ENCODE measurements at places on chromosomes 7 and 10. TPM values are rescaled to one million over a fixed set of nuclear protein-coding genes. Genes with fewer than 3 reads are reported as not detected.

DNA sequence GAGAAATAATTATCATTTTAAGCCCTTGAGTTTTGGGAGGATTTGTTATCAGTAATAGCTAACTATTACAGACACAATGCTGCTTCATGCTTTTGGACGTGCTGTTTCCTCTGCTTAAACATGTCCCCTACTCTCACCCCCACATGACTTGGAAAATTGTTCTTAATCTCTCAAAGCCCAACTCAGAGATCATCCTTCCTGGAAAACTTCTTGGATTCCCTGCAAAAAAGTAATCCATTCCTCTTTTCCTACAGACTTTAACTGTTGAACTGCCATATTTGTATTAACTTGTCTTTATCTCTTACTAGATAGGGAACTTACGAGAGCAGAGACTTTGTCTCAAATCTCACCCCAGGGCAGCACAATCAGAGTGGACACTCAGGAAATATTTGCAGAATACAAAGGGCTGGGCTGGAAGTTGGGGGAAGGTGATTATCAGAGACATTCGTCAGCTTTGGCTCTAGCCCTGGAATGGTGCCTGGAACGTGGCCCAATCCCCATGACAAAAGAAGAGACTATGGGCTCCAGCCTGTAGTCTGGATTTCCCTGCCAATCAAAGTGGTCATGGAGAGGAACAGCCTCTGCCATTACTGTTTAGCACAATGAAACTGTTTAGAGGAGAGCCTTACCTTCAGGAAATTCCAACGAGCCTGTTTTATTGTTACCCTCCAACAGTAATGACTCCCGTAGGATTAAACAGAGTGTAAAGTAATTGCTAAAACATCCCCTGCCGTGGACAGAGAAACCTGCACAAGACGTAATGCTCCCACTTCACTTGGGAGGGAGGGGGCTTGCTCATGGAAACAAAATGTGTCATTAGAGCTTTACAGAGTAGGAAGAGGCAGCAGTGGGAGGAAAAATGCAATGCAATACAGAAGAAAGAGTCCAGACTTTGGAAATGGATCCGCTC lies 140.4 kb upstream of the AUTS2 start:
- DNase-seq = no peak

GRCh38 chr7:128948976-128949760 lies 11.4 kb downstream of the IRF5 start:
- DNase-seq = no peak

Gene ITGB8
- 3.9 TPM for total RNA-seq

GRCh38 chr10:33382216-33382600 lies 47.7 kb upstream of the NRP1 start:
- no peak for DNase-seq

Gene CFTR
- 1.8 TPM for total RNA-seq

Gene GJC3
- not detected for total RNA-seq

Gene ZNF485
- total RNA-seq = 7.2 TPM

Gene IKZF5
- total RNA-seq = 15.4 TPM

GRCh38 chr7:135207406-135208101 lies 3.8 kb downstream of the WDR91 start:
- no peak for DNase-seq

DNA sequence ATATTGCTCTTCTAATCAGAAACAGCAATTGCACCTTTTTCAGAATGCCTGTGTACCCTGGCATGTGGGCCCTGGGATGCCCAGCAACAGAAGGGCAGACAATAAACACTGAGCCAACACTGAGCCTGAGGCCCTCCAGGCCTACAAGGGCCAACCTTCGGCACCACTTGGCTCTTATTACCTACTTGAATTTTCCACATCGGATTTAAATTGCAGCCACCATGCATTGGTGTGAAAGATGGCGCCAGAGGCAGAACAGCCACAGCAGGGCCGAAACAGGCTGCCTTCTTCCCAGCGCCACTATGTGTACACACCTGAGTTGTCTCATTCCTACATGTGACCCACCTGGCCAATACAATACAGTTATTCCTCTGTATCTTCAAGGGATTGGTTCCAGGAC lies 51.4 kb upstream of the EZH2 start:
- no peak for DNase-seq

GRCh38 chr10:65377687-65378086 lies 1548.1 kb upstream of the LRRTM3 start:
- no peak for DNase-seq

DNA sequence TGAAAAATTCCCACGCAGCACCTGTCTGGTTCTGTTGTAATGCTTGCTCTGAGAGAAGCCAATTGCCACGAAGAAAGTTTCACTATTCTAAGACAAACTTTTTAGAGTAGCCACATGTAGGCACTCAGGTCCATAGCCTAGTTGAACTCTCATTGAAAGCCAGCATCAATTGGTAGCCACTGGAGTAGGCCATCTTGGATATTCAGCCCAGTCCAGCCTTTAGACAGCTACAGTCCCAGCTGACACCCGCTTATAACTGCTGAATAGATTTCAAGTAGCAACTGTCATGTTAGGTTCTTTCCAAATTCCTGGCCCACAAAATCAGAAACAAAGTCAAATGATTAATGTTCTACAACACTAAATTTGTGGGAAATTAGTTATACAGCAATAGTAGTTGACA lies 31.6 kb downstream of the CUBN start:
- no peak for DNase-seq

DNA sequence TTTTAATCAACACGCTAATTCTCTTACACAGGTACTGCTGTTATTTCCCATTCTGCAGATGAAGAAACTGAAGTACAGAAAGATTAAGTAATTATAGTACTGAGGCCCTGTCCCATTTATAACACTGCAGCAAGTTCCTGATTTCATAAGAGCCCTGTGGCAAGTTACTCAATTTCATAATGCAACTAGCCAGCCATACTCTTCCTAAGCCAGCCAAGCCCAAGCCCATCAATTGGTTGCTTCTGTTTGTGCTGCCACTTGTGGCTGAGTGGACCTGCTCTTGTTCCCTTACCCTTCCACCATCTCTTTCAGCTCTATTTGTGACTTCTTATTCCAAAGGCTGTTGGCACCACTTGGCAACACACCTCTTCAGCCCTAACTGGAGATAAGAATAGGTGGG lies 19.7 kb upstream of the PRPF18 start:
- no peak for DNase-seq

Gene PNLIPRP3
- 0.63 TPM for total RNA-seq

- no peak for DNase-seq
Observed at GRCh38 chr10:5632446-5632845, 33.9 kb downstream of the ASB13 start.

DNA sequence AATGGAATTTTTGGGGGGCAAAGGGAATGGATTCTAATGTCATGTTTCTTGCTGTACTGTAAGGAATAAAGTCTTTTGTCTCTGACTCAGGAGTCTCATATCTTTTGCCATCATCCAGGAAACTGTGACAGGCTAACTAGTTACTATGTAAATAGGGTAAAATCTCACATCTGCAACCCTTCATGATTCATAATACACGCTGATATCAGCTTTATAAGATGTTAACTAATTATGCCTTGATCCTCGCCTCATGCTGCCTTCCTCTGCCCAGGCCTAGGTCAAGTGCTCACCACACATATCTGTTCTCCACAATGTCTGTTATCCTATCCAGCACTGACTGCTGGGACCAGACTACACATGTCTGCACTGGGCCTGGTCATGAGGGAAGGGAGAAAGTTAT lies 81.3 kb upstream of the CXCL12 start:
- DNase-seq = no peak

DNA sequence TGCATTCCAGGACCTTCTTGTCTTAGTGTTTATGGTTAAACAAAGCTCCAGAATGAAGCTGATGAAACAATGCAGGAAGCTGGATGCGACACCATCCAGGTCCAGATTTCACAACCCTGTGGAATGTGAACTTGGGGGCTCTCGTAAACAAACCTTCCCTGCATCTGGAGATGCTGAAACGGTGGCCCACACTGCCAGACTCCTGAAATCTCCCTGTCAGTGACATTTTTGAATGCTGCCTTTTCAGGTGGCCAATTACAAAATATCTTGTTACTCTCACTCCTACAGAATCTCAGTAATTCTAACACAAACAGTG lies 18.8 kb downstream of the VIPR2 start:
- DNase-seq = no peak

Gene HOXA4
- total RNA-seq = 3.8 TPM

- DNase-seq = no peak
Observed at GRCh38 chr10:120727001-120727400, 124.2 kb upstream of the WDR11 start.

Gene DNAAF5
- total RNA-seq = 24.9 TPM

DNA sequence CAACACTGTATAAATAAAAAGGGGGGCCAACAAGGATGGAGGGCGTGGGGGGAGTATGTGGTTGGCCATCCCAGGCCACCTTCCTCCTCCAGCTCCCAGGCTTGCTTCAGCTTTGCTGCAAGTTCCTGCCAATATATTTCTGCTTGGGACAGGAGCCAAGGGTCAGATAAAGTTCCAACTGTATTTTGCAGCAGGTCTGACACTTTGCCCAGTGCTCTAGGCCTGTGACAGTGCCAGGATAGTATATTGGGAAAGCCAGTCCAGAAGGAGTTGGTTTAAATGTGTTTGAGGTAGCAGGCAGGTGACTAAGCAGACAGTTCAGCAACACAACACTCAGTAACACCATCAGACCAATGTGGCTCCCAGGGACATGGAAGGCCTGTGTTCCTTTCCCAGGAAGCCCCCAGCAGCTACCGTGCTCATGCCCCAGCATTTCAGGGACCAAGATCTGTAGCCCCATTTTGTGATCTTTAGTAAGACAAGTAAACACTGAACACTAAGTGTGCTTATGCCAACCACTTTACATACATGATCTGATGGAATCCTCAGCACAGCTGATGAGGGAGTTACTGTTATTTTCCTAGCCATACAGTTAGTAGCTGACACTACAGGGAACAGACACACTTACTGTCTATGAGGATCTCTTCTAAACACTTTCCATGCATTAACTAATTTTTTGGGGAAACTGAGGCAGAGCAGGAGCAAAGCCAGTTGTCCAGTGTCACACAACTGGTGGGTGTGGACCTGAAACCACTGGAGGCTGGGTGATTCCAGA lies 38.9 kb downstream of the DNAJB12 start:
- DNase-seq = no peak

DNA sequence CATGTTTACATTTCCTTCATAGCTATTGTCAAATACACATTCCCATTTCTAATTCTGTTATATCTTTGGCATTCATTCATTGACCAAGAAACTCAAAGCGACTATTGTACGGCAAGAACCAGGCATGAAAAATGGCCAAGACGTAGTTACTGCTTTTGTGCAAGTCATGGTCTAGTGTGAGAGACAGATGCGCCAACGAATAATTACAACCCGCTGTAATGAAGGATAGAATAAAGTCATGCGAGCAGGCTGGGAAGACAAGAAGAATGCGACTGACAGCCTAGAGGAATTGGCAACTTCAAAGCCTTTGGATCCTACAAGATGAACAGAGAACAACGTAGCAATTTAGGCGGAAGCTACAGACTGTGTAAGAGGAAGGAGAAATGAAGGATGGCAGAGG lies 221.2 kb downstream of the CALN1 start:
- no peak for DNase-seq

- no peak for DNase-seq
Observed at GRCh38 chr7:95479992-95480624, 5.6 kb upstream of the ASB4 start.

DNA sequence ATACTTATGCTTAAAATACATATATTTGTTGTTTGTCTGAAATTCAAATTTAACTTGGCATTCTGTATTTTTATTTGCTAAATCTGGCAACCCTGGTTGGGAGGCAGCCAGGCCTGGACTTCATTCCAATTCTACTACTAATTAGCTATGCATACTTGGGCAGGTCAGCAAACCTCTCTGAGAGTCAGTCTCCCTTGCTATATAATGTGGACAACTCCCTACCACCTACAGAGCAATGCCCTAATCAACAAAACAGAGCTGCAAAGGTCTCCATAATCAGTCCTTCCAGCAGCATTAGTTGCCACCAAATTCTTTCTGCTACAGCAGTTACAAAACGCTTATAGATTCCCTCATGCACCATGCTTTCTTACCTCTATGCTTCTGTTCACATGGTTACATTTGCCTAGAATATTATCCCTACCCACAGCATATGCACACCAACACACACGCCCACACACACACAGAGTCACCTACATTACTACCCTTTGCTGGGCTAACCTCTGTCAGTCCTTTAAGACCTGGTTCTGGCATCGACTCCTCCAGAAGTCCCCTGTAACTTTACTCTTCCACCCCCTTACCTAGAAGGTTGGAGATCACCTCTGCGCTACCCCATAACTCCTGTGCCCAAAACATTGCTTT lies 188.7 kb downstream of the FGFR2 start:
- no peak for DNase-seq

- no peak for DNase-seq
Observed at GRCh38 chr10:113644185-113645120, 19.4 kb downstream of the NRAP start.

- DNase-seq = peak; percentile 80
Observed at GRCh38 chr7:45917658-45918057, 3.4 kb downstream of the IGFBP3 start.

DNA sequence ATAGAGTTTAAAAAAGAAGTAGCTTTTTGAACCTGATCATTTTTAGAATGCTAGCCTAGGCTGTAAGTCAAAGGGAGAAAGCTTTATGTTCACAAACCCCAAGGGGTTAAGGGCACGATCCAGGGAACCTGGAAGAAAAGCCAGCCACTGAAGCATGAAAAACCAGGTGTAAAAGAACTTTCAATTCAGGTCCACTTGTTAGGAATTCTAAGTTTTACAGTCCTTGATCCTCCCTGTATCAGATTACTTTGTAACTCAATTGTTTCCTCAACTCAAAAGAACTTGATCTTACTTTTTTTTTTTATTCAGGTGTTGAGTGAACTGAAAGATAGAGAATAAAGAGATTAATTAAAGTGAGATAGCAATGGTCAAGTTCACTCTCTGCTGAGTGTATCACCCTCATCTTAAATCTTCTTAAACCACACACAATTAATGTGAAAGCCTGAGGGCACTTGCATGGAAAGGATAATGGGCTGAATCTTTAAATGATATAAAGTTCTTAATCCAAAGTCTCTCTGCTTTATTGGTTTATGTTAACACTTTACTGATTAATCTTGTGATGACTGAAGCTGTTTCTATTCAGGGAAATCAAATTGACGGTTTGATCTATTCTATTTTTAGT lies 672.2 kb upstream of the LRRN3 start:
- DNase-seq = no peak

- no peak for DNase-seq
Observed at GRCh38 chr7:47514818-47515217, 67.1 kb downstream of the TNS3 start.

DNA sequence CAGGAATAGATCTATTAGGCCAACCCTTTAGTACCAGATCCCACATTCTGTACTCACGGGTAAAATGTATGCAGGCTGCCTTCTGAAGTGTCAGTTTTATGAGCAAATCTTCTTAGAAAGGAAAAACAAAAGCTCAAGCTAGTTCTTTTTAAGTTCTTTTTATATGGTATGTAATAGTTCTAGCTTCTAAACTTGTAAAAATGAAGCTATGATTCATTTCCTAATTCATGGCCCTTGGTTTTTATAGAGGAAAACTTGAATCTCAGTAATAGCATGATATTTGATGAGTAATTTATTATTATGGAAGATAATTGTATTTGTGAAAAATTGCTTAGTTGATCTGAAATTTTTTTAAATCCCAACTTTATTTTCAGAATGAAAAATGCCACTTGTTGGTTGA lies 54.3 kb downstream of the SLK start:
- DNase-seq = no peak

Data from omental fat pad (tissue), 4 donors.